ENCODE measurements at places on chromosomes 3 and 15.

DNA sequence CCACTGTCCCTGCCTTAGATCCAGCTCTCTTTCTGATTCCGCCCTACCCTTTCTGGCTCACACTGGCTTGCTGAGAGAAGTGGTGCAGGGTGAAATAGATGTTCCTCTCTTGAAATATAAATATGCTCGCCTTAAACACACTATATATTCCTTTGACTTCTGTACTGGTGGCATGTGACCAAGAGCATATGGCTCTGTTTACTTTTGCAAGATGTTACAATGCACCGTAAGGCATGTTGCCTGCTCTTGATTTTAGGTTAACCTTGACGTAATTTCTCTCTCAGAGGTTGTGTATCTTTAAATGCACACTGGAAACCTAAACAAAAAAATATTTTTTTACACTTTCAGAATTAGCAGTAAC lies 749 bp downstream of the RSRC1 start:
- no peak for DNase-seq

DNA sequence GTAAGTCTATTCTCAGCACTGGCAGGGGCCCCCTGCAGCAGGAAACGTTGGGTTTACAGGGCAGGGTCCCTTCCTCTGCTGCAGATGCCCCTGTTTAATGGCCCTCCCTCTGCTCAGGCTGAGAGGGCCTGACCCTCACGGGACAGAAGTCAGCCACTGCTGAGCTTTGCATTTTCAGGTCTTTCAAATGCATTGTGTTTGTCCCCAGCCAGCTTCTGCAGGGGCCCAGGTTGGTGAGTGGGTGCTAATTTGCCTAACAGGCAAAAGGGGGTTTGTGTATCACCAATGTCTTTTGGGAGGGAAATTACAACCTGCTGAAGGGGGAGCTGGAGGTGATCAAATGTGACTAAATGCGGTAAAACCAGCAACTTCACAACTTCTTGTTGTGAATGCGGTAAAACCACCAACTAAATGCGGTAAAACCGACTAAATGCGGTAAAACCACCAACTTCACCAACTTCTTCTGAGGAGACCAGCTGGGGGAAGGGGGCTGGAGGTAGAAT lies 44.8 kb upstream of the UBE2E1 start:
- DNase-seq = peak; percentile 71

GRCh38 chr3:5079761-5080160 lies 42.3 kb upstream of the ARL8B start:
- DNase-seq = no peak

DNA sequence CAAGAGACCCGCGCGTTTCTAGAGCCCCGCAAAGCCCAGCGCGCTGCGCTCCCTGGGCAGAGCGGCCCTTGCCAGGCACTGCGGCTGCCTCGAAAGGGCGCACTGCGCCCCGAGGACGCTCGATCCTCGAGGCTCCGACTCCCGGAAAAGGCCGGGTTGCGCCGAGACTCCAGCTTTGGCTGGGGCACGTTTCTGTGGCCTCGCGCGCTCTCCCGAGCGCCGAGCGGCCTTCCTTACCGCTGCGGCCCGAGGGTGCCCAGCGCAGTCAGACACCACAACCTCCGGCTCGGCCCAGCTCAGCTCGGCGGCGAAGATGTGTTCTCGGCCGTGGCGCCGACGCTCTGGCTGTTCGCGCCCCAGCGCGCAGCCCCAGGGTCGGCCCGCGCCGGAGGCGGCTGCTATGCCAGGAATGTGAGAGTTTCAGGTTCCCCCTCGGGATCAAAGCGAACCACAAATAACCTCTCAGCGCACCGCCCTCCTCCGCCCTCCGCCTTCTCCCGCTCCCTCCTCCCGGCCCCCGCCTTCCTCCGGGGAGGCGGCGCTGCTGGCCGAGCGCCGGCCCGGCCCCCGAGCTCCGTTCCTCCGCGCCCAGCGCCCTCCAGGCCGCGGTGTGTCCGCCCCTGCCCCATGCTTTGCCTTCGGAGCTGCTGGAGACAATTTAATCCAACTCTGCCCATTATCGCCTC lies at the start of gene AMOTL2:
Gene AMOTL2, minus strand, starts transcription at position 343 of the 686 bp plus-strand sequence. CDS start 3,014 bp downstream, outside the sequence.
- peak; percentile 10 for DNase-seq

- DNase-seq = no peak
Observed at GRCh38 chr3:169131690-169132464, 531.6 kb downstream of the MECOM start.

GRCh38 chr3:139357899-139358298 lies 14.1 kb downstream of the MRPS22 start:
- DNase-seq = peak; percentile 83

GRCh38 chr3:159865041-159865579 lies 123.5 kb upstream of the IL12A start:
- DNase-seq = no peak

GRCh38 chr15:57686657-57687056 lies 19.9 kb upstream of the POLR2M start:
- no peak for DNase-seq

DNA sequence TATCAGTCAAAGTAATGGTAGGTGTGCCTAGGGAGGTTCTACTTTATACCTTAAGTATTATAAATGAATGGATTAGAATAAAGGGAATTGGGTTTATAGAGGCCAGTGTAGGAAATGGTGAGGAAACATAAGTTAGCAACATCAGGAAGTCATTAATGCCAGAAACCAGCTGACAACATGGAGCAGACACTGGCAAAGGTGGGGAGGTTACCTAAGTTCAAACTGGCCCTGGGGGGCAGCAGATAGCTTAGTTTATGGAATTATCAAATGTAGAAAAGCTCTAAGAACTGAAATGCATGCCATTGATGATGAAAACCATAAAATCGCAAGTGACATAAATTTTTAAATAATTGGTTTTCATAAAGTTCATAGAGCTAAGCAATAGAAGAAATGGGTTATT lies 498.6 kb downstream of the NAALADL2 start:
- no peak for DNase-seq

DNA sequence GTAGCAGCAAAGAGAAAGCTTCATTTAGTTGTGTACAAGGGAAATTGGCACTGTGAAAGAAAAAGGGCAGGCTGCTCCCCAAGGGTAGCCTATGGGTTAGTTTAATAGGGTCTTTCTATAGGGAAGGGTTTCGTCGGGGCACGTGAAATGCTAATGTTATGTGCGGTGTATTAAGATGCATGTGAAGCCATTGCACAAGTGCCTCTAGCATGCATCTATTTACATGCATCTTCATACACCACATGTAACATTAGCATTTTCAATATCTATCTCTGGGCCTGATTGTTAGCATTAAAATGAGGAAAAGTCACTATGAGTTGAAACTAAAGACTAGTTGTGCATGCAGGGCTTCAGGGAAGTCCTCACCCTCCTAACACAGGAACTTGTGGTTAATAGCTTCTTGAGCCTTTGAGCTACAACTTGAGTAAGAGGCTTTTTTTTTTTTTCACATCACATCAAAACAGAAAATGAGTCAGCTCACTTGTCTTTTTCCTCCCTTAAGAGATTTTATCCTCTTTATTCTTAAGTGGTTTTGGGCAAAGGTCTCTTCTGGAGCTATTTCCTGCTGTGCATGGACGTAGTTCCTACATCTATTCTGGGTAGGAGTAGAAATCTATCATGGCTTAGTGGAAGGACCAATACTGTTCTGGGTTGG lies 613.4 kb downstream of the ZPLD1 start:
- peak; percentile 8 for DNase-seq

DNA sequence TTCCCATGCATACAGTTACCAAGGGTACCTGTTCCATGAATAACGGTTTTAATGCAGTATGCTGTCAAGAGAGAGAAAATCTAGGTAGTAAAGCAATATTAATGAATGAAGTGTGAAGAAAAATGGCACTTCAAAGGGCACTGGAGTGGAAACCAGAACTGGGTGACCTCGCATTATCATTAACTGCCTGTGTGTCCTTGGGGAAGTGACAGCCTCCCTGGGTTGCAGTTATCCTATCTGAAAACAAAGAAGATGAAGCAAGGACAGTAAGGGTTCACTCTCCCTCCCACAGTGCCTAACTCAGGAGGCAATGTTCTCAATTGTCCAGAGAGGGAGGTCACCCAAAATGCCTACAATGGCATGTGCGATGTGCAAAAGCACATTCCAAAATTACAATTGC lies 15.1 kb downstream of the MTHFS start:
- no peak for DNase-seq

DNA sequence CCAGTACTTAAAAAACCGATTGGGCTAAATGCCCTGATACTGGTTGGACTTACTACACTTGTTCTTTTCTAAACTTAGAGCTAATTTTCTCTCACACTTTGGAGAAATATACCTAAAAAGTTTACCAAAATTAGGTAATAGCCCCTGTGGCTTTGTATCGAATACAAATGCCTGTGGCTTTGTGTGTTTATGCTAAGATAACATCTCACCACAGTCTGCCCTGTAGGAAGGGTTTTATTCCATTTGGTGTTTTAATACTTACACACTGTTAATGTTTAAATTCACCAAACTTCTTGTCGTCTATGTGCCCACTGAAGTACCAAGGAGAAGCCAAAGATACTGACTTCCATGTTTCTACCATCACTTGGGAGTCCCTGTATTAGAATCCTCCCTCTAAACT lies 66.4 kb downstream of the BCHE start:
- DNase-seq = no peak

DNA sequence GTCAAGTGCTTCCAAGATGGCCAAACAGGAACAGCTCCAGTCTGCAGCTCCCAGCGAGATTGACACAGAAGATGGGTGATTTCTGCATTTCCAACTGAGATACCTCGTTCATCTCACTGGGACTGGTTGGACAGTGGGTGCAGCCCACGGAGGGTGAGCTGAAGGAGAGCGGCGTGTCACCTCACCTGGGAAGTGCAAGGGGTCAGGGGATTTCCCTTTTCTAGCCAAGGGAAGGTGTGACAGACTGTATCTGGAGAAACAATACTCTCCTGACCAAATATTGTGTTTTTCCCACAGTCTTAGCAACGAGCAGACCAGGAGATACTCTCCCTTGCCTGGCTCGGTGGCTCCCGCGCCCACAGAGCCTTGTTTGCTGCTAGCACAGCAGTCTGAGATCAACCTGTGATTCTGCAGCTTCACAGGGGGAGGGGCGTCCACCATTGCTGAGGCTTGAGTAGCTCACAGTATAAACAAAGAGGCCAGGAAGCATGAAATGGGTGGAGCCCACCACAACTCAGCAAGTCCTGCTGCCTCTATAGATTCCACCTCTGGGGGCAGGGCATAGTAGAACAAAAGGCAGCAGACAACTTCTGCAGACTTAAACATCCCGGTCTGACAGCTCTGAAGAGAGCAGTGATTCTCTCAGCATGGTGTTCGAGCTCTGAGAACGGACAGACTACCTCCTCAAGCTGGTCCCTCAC lies 293.5 kb upstream of the SUCLG2 start:
- peak; percentile 2 for DNase-seq

DNA sequence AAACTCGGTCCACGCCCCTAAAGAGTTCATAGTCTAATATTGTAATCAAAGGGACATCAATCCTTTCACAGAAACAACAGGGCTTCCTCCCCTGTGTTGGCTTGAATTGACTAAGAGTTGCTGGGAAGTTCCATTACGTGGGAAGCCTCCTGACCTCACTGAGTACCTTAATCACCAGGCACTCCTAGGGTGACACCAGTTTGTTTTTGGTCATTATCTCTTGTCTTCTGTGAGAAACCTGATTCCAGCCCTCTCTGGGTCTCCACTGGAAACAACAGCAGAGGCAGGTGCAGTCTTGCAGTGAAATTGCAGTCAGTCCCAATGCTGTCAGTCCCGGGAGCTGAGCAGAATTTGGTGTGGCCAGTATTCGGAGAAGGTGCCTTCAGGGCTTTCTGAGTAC lies 55.4 kb downstream of the BOC start:
- no peak for DNase-seq
